ENCODE measurements at places on chromosomes 3 and 15. TPM values are rescaled to one million over a fixed set of nuclear protein-coding genes. Genes with fewer than 3 reads are reported as not detected.

Gene SLC24A1
- total RNA-seq = 12.3 TPM

Gene SPINK8
- not detected for total RNA-seq

Gene FGD5
- 20.8 TPM for total RNA-seq

Gene SOX2
- total RNA-seq = 0.27 TPM

Gene THBS1
- total RNA-seq = 23.5 TPM

Gene EPHA3
- total RNA-seq = 27.3 TPM

Gene RTP1
- not detected for total RNA-seq

Gene GOLGA6L7
- total RNA-seq = not detected

GRCh38 chr3:17111586-17111985, 226.8 kb downstream of the PLCL2 start:
- no peak overlapping the region for H3K27ac ChIP-seq
- H3K4me3 ChIP-seq = no peak overlapping the region
- no peak for DNase-seq
- H3K27me3 ChIP-seq = no peaks in the 10 kb centered on the region

- no peak overlapping the region for H3K27ac ChIP-seq
- H3K27me3 ChIP-seq = no peaks in the 10 kb centered on the region
- DNase-seq = no peak
- H3K4me3 ChIP-seq = no peak overlapping the region
- peaks cover 7% of the 10 kb centered on the region for H3K36me3 ChIP-seq
Measured at GRCh38 chr3:105700575-105700974, 168.2 kb downstream of the CBLB start.

GRCh38 chr3:141366285-141367037, 1.8 kb upstream of the ZBTB38 start:
- peaks cover 49% of the 10 kb centered on the region for H3K4me1 ChIP-seq
- no peak overlapping the region for H3K4me3 ChIP-seq
- peak; percentile 88 for DNase-seq
- no peaks in the 10 kb centered on the region for H3K36me3 ChIP-seq
- peak overlapping the region; percentile 96 for H3K27ac ChIP-seq

DNA sequence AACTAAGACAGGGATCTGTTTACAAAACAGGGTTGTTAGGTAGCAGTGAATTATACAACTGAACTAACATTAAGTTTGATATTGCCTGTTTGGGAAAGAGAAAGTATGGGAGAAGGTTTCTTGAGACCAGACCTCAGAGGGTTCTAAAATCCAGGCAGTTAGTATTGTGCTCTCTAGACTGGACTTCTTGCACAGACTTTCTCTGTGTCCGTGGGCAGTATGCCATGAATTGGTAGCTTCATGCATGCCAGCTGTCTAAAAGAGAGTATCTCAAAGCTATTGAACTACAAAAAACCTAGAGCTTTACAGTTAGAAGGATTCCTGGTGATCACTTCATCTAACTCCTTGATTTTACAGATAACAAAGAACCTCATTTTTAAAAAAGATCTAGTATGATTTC, 12.5 kb downstream of the SAMD7 start:
- no peaks in the 10 kb centered on the region for H3K27me3 ChIP-seq
- peaks cover 6% of the 10 kb centered on the region for H3K4me1 ChIP-seq
- no peaks in the 10 kb centered on the region for H3K36me3 ChIP-seq
- DNase-seq = peak; percentile 62
- H3K4me3 ChIP-seq = no peak overlapping the region

DNA sequence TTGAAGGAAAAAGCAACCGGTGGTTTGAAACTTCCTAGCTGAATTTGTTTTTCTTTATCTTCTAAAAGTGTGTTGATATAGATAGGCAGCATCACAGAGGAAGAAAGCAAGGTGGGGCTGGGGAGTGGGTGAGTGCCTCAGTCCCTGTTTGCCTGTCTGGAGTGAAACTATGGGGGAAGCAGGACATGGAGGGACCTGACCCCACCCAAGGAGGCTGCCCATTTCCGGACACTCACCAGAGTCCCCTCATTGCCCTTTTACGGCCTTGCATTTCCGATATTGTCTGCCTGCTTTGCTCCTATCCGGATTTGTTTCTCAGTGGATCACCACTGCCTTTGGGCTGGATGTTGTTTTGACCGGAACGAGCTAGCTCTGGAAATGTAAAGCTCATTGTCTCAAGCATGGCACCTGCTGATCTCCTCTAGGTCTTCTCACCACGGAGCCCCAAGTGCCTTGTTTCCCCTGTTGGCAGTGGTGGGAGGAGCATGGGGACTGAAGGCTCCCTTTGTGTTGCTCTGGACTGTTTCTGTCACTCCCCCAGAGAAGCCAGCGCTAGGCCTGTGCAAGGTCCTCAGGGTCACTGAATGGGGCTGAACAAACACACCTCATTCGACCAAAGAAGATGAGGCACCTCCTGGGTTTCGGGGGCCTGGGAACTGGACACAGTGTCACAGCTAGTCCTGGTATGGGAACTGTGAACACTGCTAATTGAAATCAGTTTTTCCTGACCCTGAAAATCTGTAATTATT, 7.0 kb downstream of the CLDN11 start:
- no peak overlapping the region for H3K27ac ChIP-seq
- no peaks in the 10 kb centered on the region for H3K27me3 ChIP-seq
- no peak overlapping the region for H3K4me3 ChIP-seq

GRCh38 chr15:73424506-73424905, 18.5 kb upstream of the REC114 start:
- H3K27me3 ChIP-seq = no peaks in the 10 kb centered on the region
- H3K4me1 ChIP-seq = no peaks in the 10 kb centered on the region
- no peak overlapping the region for H3K4me3 ChIP-seq
- DNase-seq = no peak
- H3K27ac ChIP-seq = no peak overlapping the region
- H3K36me3 ChIP-seq = no peaks in the 10 kb centered on the region

DNA sequence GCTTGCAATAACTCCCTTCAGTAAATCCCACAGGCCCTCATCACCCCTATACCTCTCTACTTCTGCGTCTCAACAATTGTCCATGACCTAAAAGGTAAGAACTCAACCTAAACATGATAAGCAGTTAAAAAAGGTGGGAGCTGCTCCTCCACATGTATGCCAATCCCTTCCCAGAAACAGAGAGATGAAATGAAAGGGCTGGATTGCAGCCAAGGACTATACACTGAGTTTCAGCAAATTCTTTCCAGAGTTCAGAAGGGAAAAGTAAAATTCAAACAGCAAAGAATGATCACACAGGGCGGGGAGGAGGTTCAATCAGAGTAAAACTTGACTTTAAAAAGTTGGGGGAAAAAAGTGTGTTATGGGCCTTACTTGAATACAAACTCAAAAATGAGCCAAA, 27.5 kb downstream of the PLOD2 start:
- H3K4me1 ChIP-seq = peaks cover 14% of the 10 kb centered on the region
- H3K27ac ChIP-seq = no peak overlapping the region
- no peaks in the 10 kb centered on the region for H3K27me3 ChIP-seq
- DNase-seq = no peak

GRCh38 chr15:75042730-75043508, 19.5 kb downstream of the PPCDC start:
- peak overlapping the region; percentile 90 for H3K27ac ChIP-seq
- H3K4me3 ChIP-seq = no peak overlapping the region
- no peaks in the 10 kb centered on the region for H3K36me3 ChIP-seq

DNA sequence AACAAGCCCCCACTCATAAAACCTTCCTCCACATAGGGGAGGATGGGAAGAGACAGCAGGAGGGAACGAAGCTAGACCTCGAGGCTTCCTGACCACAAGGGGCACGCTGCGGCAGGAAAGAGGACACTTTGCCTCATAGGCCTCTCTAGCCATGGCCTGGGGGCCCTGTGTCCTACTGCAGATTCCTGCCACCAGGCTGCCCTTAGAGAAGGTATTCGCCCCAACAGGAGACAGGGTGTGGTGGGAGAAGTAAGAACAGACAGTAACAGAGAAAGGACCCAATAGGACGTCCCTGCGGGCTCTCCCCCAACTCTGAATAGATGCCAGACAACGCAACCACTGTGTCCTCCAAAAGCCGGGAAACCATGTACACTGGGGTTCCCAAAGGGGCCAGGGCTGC, 36.8 kb downstream of the ADCY5 start:
- no peaks in the 10 kb centered on the region for H3K36me3 ChIP-seq
- no peaks in the 10 kb centered on the region for H3K4me1 ChIP-seq
- no peaks in the 10 kb centered on the region for H3K27me3 ChIP-seq

- no peaks in the 10 kb centered on the region for H3K27me3 ChIP-seq
- H3K27ac ChIP-seq = no peak overlapping the region
- H3K36me3 ChIP-seq = no peaks in the 10 kb centered on the region
- H3K4me3 ChIP-seq = no peak overlapping the region
- no peaks in the 10 kb centered on the region for H3K4me1 ChIP-seq
Measured at GRCh38 chr3:105253225-105253624, 113.5 kb upstream of the ALCAM start.

- H3K4me3 ChIP-seq = no peak overlapping the region
- H3K27ac ChIP-seq = no peak overlapping the region
- DNase-seq = no peak
- no peaks in the 10 kb centered on the region for H3K27me3 ChIP-seq
Measured at GRCh38 chr15:78715930-78716329, 74.9 kb upstream of the CHRNB4 start.

DNA sequence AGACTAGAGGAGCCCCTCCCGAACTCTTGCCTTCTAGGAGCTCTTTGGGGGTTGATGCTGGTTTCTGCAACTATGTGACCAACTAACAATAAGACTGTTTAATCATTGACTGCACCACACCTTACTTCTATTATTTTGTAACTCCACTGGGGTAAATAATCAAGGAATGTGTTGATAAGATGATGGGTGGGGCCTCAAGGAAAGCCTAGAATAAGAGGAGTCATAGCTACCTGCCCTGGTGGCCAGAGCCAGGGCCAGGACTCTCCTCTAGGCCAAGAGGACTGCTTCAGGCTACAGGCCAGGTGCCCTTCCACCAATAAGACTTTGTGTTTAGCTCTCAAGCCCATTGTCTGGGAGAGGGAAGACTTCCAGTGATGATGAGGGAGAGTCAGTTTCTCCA, 41.2 kb upstream of the PIAS1 start:
- no peak overlapping the region for H3K27ac ChIP-seq
- no peak for DNase-seq
- no peaks in the 10 kb centered on the region for H3K4me1 ChIP-seq
- no peaks in the 10 kb centered on the region for H3K27me3 ChIP-seq
- no peak overlapping the region for H3K4me3 ChIP-seq

- no peak overlapping the region for H3K4me3 ChIP-seq
- H3K36me3 ChIP-seq = no peaks in the 10 kb centered on the region
- H3K27me3 ChIP-seq = no peaks in the 10 kb centered on the region
- peak overlapping the region; percentile 28 for H3K27ac ChIP-seq
- no peak for DNase-seq
Measured at GRCh38 chr3:192958219-192958872, 40.7 kb upstream of the MB21D2 start.

DNA sequence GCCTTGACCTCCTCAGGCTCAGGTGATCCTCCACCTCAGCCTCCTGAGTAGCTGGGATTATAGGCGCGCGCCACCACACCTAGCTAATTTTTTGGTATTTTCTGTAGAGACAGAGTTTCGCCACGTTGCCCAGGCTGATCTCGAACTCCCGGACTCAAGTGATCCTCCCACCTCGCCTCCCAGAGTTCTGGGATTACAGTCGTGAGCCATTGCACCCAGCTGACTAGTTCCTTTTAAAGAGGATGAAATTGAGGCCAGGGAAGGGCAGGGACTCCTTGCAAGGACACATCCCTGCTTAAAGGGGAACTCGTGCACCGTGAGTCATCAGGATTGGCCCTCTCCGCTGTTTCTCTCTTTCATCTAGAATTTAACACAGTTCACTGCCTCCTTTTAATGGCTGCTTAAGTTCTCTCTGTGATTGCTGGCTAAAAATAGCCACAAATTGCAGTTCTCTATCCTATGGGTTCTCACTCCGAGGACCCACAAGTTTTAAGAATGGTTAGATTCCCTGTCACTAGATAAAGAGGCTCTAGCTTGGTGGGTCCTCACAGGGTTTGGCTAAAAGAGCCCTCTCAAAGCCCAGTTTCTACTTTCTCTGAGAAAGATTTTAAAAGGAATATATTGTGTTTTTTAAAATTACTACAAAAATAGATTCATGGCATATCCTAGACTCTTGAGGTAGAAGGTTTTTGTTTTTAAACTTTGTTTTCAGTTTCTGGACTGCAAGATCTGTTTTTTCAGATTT, 1.4 kb downstream of the CRTAP start:
- H3K4me3 ChIP-seq = peak overlapping the region; percentile 7
- H3K36me3 ChIP-seq = no peaks in the 10 kb centered on the region
- H3K4me1 ChIP-seq = peaks cover 17% of the 10 kb centered on the region
- H3K27me3 ChIP-seq = no peaks in the 10 kb centered on the region
- H3K27ac ChIP-seq = peak overlapping the region; percentile 89
